Glutamatergic neuron (in vitro differentiated cells): ENCODE measurements at places on chromosomes 6 and 20.

DNA sequence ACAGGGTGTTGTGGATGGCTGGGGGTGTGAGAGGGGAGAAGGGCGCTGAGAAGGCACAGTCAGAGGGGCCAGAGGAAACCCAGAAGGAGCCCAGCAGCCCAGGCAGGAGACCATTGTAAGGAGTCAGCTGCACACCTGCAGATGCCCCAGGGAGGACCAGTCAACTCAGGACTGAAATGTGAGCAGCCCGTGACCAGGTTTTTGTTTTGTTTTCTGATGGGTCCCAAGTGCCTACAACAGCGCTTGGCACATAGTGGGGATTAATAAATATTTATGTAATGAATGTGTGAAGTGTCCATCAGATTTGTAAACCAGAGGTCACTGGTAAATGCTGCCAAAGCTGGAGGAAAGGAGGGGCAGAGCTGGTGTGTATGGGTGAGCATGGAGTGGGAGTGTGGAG, 30.2 kb downstream of the TRAM2 start:
- no peak for DNase-seq

DNA sequence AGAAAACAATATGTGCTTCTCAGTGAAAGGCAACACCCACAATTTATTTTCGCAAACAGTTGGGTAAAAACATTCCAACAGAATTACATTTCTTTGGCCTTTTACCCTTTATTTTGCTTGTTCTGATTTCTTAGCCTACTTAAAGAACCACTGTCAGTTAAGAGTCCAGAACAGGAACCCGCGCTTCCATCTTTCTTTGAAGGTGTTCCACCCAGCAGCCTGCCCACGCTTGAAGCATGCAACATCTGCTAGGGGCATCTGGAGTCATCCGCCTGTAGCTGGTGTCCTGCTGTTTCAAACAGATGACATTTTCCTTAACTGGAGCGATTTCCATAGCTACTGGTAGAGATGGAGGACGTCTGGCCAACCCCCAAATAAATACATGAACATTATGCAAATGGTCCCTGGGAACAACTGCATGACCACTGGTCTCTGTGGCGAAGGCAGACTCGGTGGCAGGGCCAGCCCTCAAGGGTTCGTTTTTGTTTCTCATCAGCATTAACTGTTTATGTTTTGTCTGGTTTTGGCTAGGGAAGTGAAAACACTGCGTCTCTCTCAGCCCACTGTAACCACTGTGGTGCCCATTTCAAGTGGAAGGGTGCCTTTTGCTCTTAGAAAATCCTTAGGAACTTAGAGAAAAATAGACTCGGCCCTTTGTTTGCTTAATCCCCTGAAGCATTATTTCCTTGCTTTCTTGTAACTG, 51.6 kb downstream of the LAMA4 start:
- peak; percentile 57 for DNase-seq

GRCh38 chr6:89037141-89037900, 43.2 kb upstream of the PNRC1 start:
- no peak for DNase-seq

GRCh38 chr6:137798846-137799245, 68.2 kb upstream of the TNFAIP3 start:
- no peak for DNase-seq

DNA sequence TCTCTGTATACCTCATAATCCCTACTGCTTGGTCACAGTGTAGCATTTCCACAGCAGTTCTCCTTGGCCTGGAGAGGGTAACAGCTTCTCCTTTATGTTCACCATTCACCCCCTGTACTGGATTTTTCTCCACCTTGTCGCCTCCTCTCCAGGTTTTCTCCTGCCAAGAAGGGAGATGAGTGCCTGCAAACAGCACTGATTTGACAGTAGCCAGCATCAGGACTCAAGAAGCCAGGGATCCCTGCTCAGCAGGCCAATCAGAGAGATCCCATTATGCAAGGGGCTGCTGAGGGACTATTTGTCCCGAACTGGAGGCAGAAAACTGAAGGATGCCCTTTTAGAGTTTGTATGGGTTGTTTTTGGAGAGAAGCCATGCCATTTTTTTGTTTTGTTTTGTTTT, 68.6 kb upstream of the RIPOR2 start:
- no peak for DNase-seq

GRCh38 chr6:36863670-36864540, 10.7 kb downstream of the PPIL1 start:
- no peak for DNase-seq
